ENCODE measurements at places on chromosomes 1 and 21. TPM values are rescaled to one million over a fixed set of nuclear protein-coding genes. Genes with fewer than 3 reads are reported as not detected.

GRCh38 chr1:66752671-66753371 lies 562 bp downstream of the DYNLT5 start:
- DNase-seq, result no peak

DNA sequence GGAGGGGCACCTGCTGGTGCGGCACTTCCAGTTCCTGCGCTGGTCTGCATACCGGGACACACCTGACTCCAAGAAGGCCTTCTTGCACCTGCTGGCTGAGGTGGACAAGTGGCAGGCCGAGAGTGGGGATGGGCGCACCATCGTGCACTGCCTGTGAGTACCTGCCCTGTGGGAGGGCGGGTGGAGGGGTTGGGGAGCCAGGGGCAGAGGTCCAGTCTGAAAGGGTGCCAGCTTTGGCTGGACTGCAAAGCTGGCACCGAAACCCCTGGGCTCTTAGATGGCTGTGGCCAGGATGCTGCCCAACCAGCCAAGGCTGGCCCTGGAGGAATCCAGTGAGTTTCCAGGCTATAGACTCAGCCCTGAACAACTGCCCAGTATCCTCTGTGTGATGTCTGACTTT lies 87.3 kb downstream of the PTPRU start:
- no peak for DNase-seq

KRTAP21-1 gene
- not detected for polyA plus RNA-seq

GRCh38 chr1:169196161-169196560 lies 89.7 kb downstream of the ATP1B1 start:
- no peak for DNase-seq

DNA sequence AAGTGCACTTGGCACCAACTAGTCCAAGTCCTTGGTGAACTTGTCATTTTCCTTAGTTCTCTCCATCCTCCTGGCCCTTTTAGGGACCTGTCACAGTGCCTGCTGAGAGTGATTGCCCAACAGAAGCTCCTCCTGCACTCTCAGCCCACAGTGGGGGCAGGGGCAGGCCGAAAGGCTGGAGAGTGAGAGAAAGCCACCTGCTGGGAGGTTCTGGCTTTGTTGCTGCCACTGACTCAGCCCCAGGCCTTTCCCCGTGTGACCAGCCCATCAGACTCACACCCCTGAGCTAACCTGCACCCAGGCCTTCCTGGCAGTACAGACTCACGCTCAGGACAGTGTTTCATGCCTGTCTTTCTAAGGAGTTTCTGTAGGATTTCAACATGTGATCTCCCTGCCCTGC lies 17.1 kb upstream of the PROK1 start:
- no peak for DNase-seq

DNA sequence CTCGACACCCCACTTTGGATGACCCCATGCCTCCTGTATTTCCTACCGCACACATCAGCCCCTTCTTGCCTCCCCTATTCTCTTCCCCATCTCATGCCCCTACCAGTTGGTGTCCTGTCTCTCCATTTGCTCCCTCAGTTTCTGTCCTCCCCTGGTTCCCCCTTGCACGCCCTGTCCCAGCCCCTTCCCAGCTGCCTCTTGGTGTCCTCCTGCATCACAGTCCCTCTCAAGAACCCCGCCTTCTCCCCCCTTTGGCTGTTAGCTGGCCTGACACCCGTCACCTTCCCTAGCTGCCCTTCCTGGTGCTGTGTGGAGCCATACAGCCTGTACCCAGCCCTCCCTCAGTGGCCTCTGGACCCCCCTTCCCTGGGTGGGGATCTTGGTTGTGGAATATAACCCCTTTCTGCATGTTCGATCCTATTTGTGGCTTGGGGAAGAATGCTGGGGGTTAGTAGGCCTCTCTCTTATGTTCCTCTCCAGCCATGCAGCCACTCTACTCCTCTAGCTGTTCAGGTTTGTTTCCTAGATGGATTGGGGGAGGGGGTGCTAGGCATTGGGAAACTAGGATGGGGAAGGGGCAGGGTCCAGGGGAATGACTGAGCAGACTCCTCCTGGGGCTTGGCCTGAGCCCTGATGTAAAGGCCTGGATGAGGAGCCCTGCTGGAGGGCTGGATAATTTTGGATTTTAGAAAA lies 41.4 kb upstream of the NFASC start:
- no peak for DNase-seq

ZYG11A gene
- polyA plus RNA-seq, result not detected

DNA sequence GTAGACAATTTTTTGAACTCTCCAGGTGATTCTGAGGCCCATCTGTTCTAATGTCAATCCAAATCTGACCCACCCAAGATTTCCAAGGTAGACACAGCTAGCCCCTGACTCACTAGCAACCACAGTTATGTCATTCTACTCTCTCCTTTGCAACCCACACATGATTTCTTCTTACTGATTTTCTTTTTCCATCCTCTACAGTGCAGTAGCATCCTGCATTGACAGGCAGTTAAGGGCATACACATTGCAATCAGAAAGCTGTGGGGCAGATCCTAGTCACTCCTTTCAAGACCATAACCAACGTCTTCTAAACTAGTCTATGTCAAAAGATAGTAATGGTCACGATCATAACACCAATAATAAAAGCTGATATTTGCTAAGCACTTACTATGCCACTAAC lies 54.2 kb downstream of the JAK1 start:
- DNase-seq, result no peak

GRCh38 chr1:207097871-207098324 lies 6.1 kb upstream of the C4BPA start:
- DNase-seq, result no peak

MAP1LC3C gene
- polyA plus RNA-seq, result not detected

SLC37A1 gene
- polyA plus RNA-seq, result 13.8 TPM

MTARC2 gene
- polyA plus RNA-seq, result 4.0 TPM

GRCh38 chr1:26161415-26162219 lies 2.7 kb downstream of the FAM110D start:
- DNase-seq, result peak; percentile 38

DNA sequence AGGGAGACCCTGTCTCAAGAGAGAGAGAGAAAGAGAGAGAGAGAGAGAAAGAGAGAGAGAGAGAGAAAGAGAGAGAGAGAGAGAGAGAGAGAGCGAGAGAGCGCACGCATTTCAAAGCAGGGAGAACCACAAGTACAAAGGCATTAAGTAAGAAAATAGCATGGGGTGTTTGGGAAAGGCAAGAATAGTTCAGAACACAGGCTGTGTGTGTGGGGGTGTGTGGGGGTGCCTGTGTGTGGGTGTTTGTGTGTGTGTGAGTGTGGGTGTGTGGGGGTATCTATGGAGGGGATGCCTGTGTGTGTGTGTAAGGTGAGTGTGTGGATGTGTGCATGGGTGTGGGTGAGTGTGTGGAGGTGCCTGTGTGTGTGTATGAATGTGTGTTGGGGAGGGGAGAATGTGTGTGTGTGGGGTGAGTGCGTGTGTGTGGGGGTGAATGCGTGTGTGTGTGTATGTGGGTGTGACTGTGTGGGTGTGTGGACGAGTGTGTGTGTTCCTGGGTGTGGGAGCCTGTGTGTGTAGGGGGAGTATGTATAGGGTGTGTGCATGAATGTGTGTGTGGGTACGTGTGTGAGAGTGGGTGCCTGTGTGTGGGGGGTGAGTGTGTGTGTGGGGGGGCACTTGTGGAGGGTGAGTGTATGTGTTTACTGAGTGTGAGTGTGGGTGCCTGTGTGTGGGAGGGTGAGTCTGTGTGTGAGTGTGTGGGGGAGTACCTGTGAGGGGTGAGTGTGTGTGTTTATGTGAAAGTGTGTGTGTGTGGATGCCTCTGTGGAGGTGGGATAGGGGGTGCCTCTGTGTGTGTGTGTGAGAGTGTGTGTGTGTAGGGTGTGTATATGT lies 19.1 kb upstream of the HDAC1 start:
- DNase-seq, result no peak

DNA sequence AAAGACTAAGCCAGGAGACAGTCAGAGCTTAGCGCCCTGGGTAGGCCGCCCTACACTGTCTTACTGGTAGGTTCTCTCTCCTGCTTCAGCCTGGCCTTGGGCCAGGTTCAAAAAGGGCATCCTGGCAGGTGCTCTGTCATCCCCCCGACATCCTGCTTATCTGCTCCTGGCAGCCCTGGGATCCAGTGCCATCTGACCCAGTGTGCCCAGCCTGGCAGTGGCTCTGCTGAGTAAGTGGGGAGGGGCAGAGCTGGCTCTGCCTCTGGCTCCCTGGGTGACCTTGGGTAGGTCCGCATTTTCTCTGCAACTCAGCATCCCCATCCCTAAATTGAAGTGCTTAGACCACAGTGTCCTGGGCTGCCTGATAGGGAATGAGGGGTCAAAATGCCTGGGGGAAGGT lies 549.9 kb downstream of the PTPRU start:
- no peak for DNase-seq

IL24 gene
- polyA plus RNA-seq, result 44.1 TPM

CRABP2 gene
- 0.29 TPM for polyA plus RNA-seq

GRCh38 chr1:172497230-172497629 lies 35.7 kb upstream of the SUCO start:
- no peak for DNase-seq

GRCh38 chr21:43603233-43603626 lies 56.1 kb downstream of the HSF2BP start:
- DNase-seq, result no peak

AVPR1B gene
- polyA plus RNA-seq, result not detected

GRCh38 chr1:57190898-57191297 lies 225.1 kb upstream of the C8B start:
- DNase-seq, result no peak

- no peak for DNase-seq
Measured at GRCh38 chr1:35633547-35633946, 7.8 kb downstream of the PSMB2 start.

DNA sequence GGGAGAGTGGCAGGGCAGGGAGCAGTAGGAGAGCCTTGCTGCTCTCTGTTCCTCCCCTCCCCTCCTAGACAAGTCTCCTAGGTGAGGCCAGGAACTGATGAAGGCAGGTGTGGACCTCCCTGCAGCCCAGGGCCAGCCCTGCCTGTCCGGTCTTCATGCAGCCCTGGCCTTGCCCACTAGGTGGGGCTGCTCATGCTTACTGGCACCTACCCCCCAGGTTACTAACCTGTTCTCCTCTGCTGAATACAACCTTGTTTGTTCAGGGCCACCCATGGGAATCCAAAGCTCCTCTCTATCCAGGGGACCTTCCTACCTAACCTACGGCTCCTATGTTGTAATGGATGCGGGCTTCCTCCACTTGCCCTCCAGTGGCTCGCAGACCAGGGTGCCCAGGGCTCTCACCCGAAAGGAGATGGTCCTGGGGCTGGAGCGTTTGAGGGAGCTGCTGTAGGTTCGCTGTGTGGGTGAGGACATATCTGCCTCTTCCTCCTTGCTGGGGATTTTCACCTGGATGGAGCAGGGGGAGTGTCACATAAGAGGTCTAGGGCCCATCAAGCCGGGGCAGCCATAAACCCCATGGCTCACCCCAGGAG lies 7.9 kb upstream of the TNNT2 start:
- no peak for DNase-seq

DNA sequence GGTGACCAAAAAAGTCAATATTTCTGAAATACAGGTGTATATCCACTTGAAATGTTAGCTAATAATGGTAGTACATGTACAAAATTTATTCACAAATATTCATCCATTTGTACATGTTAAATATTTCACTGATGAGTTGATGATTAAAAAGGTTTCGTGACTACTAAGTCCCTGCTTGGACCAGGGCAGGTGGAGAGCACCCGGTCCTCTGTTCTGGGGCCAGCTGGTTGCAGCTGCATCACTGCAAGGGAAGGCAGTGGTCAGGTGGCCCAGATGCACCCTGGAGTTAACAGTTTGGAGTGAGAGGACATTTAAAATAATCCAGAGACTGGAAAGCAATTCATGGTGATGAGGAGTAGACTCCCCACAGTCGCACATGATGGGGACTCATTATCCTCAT lies 141.2 kb downstream of the ZBTB18 start:
- DNase-seq, result no peak

GRCh38 chr1:206662396-206663092 lies 22.2 kb upstream of the MAPKAPK2 start:
- DNase-seq, result no peak

GRCh38 chr21:35748678-35749314 lies 311.5 kb downstream of the SETD4 start:
- DNase-seq, result no peak

GRCh38 chr1:100387209-100387608 lies 34.9 kb downstream of the CDC14A start:
- DNase-seq, result no peak

VHLL gene
- not detected for polyA plus RNA-seq

DNA sequence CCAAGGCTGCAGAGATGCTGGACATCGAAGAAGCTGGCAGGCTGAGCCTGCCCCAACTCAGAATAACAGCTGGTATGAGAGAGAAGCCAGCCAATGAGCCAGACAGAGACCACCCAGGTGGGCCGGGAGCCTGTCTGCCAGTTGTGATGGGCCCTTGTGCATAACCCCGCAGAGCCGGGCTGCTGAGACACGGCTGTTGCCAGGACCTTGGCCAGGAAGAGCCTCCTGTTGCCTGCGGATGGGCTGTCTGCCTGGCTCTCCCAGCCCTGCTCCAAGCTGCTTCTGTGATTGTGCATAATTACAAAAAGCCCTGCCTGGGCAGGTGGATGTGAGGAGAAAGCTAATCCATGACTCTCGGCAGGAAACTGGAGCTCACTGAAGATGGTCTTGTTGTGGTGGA lies 126.5 kb downstream of the CAPN8 start:
- DNase-seq, result no peak

GRCh38 chr1:42259059-42259738 lies 75.8 kb downstream of the FOXJ3 start:
- DNase-seq, result no peak

- no peak for DNase-seq
Measured at GRCh38 chr1:97082160-97082848, 360.7 kb downstream of the PTBP2 start.

LIN9 gene
- 5.3 TPM for polyA plus RNA-seq

RBM11 gene
- polyA plus RNA-seq, result 2.9 TPM

- peak; percentile 30 for DNase-seq
Measured at GRCh38 chr1:172697534-172698002, 38.7 kb downstream of the FASLG start.

GRCh38 chr1:60988891-60989290 lies 93.5 kb upstream of the NFIA start:
- DNase-seq, result no peak

- DNase-seq, result no peak
Measured at GRCh38 chr21:33238146-33238545, 8.4 kb downstream of the IFNAR2 start.

- no peak for DNase-seq
Measured at GRCh38 chr21:37166733-37167132, 93.7 kb downstream of the TTC3 start.

GRCh38 chr21:44529503-44530125 lies 10.4 kb downstream of the KRTAP10-1 start:
- no peak for DNase-seq

- no peak for DNase-seq
Measured at GRCh38 chr1:111480674-111481073, 6.9 kb downstream of the C1orf162 start.

SIK1 gene
- polyA plus RNA-seq, result 3.8 TPM

IFI44L gene
- polyA plus RNA-seq, result 10.5 TPM

DNA sequence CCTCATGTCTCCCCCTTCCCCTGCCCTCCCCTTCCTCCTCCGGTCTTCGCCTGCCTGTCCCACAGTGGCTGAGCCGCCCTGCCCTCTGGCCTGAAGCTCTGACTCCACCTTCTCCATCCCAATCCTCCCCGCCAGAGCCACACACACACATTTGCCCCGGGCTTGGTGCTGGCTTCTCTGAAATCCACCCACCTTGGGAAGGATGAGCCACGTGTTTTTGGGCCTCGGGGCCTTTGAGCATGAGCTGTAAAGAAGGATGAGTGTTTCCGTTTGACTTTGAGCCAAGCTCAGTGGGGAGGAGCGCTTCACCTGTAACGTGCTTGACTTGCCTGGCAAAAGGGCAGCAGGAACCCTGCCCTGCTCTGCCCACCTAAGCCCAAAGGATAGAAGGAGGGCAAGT lies 295.1 kb downstream of the SIPA1L2 start:
- DNase-seq, result no peak

- no peak for DNase-seq
Measured at GRCh38 chr1:182192215-182192614, 130.7 kb upstream of the ZNF648 start.

OR2L13 gene
- polyA plus RNA-seq, result 0.27 TPM

CD2 gene
- polyA plus RNA-seq, result 0.42 TPM
